ENCODE measurements at places on chromosomes 2 and 18.

DNA sequence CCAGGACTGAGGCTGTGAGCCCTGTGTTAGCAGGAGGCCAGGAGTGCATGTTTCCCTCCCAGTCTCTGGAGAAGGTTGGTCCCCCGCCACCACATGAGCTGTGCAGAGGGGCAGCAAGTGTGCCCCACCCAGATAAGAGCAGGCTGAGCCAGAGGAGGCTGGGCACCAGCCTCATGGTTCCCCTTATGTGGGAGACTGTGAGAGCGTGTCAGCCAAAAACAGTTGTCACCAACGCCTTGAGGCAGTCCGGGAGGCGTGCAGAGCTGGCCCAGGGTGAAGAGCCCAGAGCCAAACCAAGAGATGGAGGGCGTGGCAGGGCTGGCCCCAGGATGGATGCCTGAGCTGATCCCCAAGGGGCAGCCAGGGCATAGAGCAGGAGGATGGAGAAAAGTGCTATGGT is 128.7 kb upstream of the GLI2 start:
- DNase-seq, result no peak

- DNase-seq, result no peak
Observed at GRCh38 chr2:104428155-104428554, 425.8 kb upstream of the POU3F3 start.

- DNase-seq, result peak; percentile 98
Observed at GRCh38 chr18:63111671-63112402, 207.7 kb downstream of the BCL2 start.

- DNase-seq, result no peak
Observed at GRCh38 chr2:24065341-24065740, 10.8 kb downstream of the SF3B6 start.

DNA sequence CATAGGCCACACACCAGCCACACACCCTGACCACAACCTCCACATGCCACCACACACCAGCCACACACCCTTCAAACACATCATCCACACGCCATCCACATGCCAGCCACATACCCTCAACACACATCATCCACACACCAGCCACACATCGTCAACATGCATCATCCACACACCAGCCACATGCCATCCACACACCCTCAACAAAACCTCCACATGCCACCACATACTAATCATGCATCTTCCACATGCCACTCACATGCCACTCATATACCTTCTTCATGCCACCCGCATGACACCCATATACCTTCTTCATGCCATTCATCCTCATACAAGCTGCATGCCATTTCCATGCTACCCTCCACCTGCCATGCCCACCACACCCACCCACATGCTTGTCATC is 12.4 kb downstream of the TNS1 start:
- DNase-seq, result no peak

DNA sequence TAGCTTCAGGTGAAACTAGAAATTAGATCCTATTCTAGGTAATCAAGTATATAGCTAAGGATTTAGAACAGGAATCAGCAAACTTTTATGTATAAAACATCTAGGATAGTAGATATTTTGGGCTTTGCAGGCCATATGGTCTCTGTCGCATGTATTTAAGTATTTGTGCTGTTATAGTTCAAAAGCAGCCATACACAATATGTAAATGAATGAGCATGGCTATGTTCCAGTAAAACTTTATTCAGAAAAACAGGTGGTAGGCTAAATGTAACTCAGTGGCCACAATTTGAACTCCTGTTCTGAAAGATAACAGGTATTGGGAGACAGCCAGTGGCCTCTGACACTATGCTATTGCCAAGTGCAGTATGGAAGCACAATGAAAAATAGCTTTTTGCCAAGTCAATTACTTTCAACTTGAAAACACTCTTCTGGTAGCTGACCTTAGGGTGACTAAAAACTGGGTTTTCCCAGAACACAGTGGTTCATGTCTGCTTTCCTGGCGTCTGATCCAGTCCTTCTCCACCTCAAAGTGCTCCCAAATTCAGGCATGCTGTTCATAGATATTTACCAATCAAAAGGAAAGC is 304.7 kb upstream of the SYT4 start:
- peak; percentile 46 for DNase-seq

GRCh38 chr18:13103366-13103765 is 112.2 kb downstream of the CEP192 start:
- DNase-seq, result peak; percentile 21

DNA sequence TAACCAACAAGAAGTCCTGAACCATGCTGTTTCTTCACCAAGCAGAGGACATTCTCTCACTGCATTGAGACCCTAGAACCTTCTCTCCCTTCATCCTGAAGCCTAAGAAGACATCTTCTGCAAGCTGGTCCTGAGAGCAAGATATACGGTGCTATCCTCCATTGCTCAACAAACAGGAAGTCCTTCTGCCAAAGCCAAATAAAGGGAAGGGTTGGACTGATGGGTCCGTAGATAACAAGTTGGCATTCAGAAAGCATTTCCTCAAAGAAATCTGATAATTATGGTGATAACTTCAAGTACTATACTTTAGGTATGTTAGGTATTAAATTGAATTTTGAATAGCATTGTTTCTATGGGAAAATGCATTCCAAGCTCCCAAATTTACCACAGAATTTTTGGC is 23.3 kb downstream of the GRB14 start:
- DNase-seq, result no peak

DNA sequence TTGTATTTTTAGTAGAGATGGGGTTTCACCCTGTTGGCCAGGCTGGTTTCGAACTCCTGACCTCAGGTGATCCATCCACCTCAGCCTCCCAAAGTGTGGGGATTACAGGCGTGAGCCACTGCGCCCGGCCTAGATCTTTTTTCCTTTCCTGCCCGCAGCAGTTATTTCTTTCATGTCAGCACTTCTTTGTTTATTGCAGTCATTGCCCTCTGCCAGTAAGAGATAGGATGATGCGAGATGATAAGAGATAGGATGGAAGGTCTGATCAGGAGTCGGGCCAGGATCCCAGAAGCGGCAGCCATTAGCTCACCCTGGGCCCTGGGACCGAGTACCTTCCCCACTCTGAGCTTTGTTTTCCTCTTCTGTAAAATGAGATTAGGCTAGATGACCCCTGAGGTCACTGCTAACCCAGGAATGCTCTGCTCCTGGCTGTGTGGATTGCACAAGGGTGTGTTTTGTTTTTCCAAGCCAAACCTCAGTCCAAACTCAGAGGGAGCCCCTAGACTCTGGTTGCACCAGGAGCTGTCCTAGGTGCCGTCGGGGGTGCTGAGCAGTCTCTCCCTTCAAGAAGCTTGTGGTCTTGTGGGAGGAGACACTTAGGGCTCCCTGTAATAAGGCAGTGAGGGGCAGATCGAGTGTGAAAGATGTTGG is 63.3 kb downstream of the LPIN1 start:
- DNase-seq, result no peak

DNA sequence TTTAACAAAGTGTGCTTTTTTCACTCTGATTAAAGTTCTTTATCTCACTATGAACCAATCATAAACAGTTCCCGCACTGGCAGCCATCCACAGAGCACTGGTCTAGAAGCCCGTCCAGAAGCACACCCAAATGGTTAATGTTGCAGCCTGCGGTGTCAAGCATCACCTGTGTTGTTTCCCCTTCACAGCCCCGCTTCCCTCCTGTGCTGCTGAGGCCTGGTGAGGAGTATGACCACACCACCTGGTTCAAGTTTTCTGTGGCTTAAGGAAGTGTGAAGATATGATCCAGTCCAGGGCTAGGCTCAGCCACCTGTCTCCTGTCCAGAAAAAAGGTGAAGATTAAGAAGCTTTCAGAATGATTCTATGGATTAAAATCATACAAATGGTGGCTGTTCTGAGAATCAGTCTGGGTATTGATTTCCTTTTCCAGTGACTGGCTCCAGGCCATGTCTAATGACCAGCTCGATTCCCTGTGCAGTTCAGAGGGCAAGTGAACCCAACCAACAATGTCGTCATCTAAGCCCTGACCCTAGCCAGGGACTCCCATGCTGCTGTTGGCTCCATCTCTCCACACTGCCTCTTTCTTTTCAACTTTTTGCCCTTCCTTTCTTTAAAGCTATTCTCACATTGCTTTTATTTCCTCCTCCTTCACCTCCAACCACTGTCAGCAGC is 17.7 kb downstream of the SRSF7 start:
- DNase-seq, result no peak

DNA sequence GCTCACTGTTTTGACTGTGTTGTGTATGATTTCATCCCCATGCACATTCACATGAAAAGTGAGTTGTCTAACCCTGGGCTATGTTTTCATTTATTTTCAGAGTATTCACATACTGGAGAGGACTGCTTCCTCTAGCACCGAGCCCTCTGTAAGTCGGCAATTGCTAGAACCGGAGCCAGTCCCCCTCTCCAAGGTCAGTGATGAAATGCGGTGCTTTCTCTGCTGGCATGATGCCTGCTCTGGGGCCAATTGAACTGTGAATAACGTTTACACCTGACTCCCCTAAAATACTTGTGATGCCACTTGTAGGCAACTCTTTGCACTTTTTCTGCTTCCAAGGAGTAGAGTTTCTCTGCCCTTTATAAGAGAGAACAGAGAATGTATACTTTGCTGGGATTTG is 126.9 kb downstream of the PRKRA start:
- DNase-seq, result peak; percentile 36

DNA sequence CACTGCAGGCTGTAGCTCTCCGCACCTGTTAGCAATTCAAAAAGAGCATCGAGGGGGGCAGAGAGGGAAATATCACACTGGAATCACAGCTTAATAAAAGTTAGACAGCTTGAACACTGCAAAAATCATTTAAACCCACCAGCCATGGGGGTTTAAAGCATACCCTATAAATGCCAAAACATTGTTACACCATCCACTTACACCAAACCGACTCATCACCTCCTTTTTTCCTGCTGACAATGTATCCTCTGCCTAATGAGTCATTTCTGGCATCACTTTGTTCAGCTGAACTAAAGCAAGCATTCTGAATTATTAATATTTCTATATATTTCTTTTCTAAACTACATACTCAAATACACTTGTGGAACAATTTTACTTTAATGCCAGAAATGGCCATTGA is 21.6 kb downstream of the MC4R start:
- no peak for DNase-seq

DNA sequence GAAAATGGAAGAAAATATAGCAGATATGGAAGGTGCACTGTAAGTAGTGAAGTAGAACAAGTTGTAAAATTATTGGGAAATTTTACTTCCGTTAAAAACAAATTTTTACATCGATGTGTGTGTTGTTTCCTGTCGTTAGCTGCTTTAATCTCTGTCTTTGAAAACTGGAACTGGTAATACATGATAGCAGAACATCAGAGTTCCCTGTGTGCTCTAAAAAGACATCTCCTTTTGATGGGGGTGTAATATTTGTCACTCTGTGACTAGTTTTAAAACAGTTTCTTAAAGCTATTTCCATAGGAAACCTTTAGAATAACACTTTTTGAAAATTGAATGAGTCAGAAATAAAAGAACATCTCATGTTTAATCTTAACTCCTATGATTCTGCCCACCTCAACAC is 43.5 kb downstream of the COX7A2L start:
- no peak for DNase-seq

GRCh38 chr2:65261676-65262075 is 34.0 kb downstream of the ACTR2 start:
- DNase-seq, result no peak

DNA sequence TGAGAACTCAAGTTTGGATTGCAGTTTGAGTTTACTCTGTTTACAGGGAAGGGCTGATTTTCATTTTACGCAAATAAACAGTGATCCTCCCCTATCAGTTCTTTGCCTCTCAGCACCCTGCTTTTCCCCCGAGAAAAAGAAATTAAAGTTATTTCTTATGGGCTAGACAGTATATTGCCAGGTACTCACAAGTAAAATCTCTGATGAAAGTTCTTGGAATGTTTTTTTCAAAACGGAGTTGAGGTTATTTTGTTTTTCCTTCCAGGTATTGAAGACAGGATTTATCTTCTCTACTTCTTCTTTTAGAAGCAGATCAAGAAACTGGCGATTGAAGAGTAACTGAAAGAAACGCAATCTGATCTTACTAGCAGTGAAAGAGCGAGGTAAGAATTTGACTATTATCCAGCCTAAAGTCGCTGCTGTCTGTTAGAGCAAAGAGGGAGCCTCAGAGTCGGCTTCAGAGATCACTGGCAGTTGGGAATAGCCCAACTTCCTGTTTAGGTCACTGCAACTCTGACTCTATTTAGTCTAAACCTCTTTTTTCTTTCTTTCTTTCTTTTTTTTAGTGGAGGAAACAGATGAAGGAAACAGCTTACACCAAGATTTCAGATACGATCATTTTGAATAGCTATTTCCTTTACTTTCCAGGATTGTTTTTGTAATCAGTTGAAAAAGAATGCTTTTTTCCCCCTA is at the start of gene TFPI:
Gene TFPI (minus strand): TSS at position 425 of the 693 bp plus-strand sequence. CDS start 50,667 bp downstream, outside the sequence.
- DNase-seq, result peak; percentile 10

DNA sequence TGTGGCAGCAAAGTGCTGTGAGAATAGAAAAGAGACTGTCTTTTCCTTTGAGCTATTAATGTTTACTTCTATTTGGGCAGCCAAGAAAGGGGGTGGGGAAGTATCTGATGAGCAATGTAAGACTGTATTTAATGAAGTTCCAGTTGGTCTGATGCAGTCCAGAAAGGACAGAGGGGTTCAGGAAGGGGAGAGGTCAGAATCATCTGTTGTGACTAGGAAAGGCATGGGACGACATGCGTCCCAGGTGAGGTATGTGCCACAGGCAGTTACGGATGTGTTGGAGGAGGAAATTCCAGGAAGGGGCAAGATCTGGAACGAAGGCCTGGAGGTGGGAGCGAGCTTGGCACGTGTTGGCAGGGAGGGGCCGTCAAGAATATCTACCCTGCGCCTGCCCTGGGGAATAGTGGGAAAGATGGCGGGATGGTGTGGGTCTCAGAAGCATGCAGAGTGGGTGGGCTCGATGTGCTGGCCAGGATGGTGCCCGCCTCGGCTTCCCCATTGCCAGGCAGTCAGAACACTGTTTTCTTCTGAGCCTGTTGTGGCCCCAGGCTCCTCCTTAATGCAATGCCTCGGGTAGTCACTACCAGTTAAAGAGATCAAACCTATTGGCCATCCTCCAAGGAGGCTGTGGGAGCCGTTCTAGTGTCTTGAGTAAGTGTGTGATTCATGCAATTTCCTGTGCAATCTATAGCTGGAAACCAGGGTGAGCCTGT is 57.8 kb upstream of the TXNDC2 start:
- peak; percentile 66 for DNase-seq

DNA sequence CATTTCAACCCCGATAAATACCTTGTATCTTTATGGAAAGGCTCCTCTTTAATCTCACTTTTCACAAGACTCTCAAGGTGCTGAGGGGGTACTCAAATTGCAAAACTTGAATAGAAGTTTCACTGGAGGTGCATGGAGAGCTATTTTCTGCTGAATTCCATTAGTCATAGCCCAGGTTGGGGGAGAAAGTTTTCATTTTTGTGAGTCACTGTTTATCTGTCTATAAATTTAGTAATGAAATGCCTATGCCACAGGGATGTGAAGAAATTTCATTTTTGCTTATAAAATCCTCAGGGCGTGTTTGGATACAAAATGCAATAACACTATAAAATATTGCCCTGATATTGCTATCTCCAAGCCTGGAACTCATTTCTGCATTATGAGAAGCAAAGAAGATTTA is 346.3 kb downstream of the LRATD1 start:
- DNase-seq, result no peak
